ENCODE measurements at places on chromosomes 5 and 9. TPM values are rescaled to one million over a fixed set of nuclear protein-coding genes. Genes with fewer than 3 reads are reported as not detected.

The IFT74 gene
- 15.2 TPM for total RNA-seq

GRCh38 chr9:13508681-13509080 is 229.2 kb upstream of the MPDZ start:
- DNase-seq = no peak

- DNase-seq = no peak
These were observed 37.7 kb downstream of the NSG2 start for GRCh38 chr5:174083056-174083827.

The UAP1L1 gene
- 17.7 TPM for total RNA-seq

GRCh38 chr5:72346398-72346797 is 26.2 kb downstream of the PTCD2 start:
- no peak for DNase-seq

The LRRC70 gene
- total RNA-seq = 0.37 TPM

DNA sequence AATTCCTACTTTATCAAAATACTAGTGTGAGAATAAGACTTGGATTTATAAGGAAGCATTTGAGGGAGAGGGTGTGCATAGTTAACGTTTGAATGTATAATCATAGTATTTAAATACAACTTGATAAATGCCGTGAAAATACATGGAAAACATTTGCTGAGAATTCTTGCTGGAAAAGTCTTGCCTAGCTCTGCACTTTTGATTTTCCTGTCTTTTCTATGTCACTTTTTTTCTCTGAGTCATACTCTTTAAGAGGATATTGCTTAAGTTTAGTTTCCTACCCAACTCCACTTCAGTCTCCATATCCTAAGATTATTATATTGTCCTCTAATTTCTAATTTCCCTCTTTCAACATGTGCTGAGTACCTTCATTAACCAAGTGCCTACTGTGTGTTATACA is 616.6 kb upstream of the SEMA6A start:
- DNase-seq = no peak

- DNase-seq = peak; percentile 73
These were observed 393.7 kb upstream of the PDE4D start for GRCh38 chr5:60287174-60287771.

GRCh38 chr5:141172381-141173204 is at the start of gene PCDHB7:
Gene PCDHB7, plus strand, starts transcription at chr5:141172644. Its CDS starts 192 bp downstream, at chr5:141172836.
- peak; percentile 57 for DNase-seq

The MEGF9 gene
- total RNA-seq = 0.92 TPM

DNA sequence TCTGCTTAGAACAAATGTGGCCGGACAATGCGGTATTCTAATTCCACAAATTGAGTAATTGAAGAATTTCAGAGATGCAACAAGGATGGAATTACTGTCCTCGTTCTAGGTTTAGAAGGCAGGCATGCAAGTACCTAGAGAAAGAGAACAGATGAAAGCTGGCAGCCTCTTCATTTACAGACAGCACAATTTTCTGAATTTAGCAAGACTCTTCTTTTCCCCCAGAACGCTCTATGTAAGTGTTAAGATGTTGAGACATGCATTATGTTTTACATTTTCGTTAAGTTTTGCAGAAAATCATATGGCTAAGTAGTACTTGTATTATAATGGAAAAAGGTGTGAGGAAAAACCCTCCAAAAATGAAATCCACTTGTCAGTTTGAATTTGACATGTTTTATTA is 259.5 kb upstream of the ARRDC3 start:
- DNase-seq = no peak

Data from WTC11 (cell line).